ENCODE measurements at places on chromosomes 13 and 19. TPM values are rescaled to one million over a fixed set of nuclear protein-coding genes. Genes with fewer than 3 reads are reported as not detected.

KLK6 gene
- polyA plus RNA-seq = not detected

C13orf46 gene
- 2.2 TPM for polyA plus RNA-seq

ZNF490 gene
- polyA plus RNA-seq = 6.9 TPM

PTGER1 gene
- polyA plus RNA-seq = not detected

ELSPBP1 gene
- polyA plus RNA-seq = not detected

SMIM24 gene
- polyA plus RNA-seq = 0.66 TPM

ZNF446 gene
- 3.8 TPM for polyA plus RNA-seq

KLK3 gene
- polyA plus RNA-seq = not detected

TSEN34 gene
- polyA plus RNA-seq = 38.2 TPM

NANOS3 gene
- not detected for polyA plus RNA-seq

KIR2DL1 gene
- polyA plus RNA-seq = 3.1 TPM

ZNF628 gene
- polyA plus RNA-seq = 0.36 TPM

PEX11G gene
- 1.7 TPM for polyA plus RNA-seq

ATXN8OS gene
- polyA plus RNA-seq = not detected

DIRAS1 gene
- not detected for polyA plus RNA-seq

GJA3 gene
- polyA plus RNA-seq = 0.09 TPM

INAFM1 gene
- polyA plus RNA-seq = 2.3 TPM

TINCR gene
- 0.16 TPM for polyA plus RNA-seq

VAV1 gene
- 28.4 TPM for polyA plus RNA-seq

ERICH4 gene
- polyA plus RNA-seq = not detected

CGB2 gene
- polyA plus RNA-seq = not detected

ATCAY gene
- polyA plus RNA-seq = not detected

SHC2 gene
- polyA plus RNA-seq = not detected

MISP3 gene
- polyA plus RNA-seq = 2.1 TPM

PRODH2 gene
- polyA plus RNA-seq = not detected

ZNF699 gene
- 11.3 TPM for polyA plus RNA-seq

ONECUT3 gene
- not detected for polyA plus RNA-seq

ZNF562 gene
- 3.5 TPM for polyA plus RNA-seq

ZNF543 gene
- 6.0 TPM for polyA plus RNA-seq

Data from CD8-positive, alpha-beta memory T cell (primary cell).